ENCODE measurements at places on chromosomes 12 and 14.

DNA sequence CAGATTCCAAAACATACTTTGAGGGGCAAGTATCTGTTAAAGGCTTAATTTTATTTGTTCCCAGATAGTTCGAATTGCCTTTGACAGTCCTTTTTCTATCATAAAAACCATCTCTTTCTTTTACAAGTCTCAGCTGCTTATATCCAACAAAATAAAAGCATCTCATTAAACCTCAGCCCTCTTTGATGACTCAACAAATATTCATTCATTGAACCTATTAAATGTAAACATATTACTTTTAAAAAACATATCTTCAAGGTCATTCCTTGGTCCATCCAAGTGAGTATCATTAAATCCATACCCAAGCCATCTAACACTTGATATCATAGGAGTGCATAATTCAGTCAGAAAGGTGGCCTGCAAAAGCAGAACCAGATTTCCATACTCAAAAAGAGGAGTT is 154.6 kb upstream of the BCL2L14 start:
- no peak overlapping the region for H3K27ac ChIP-seq
- no peaks in the 10 kb centered on the region for H3K4me1 ChIP-seq
- no peaks in the 10 kb centered on the region for H3K36me3 ChIP-seq

- peaks cover 17% of the 10 kb centered on the region for H3K27me3 ChIP-seq
- no peaks in the 10 kb centered on the region for H3K4me1 ChIP-seq
- H3K4me3 ChIP-seq = no peak overlapping the region
- no peak overlapping the region for H3K27ac ChIP-seq
- DNase-seq = no peak
- no peaks in the 10 kb centered on the region for H3K36me3 ChIP-seq
Measured at GRCh38 chr14:97022741-97023140, 225.6 kb downstream of the VRK1 start.

DNA sequence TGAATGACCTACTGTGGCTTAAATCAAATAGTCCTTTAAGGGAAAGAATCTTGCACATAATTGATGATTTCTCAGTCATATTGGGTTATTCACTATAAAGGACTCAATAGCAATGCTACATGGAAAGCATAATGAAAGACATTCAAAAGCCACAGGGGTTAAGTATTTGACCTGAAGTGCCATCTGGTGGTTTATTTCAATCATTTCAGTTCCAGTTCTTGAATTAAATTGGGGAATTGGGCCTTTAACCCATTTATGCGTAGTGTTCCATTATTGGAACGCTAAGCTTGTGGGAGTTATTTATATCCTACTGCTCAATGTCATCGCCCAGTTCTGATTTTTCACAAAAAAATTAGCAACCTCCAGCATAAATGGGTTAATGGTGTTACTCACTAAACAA is 41.3 kb upstream of the C12orf71 start:
- H3K36me3 ChIP-seq = no peaks in the 10 kb centered on the region
- H3K27ac ChIP-seq = no peak overlapping the region
- H3K4me1 ChIP-seq = no peaks in the 10 kb centered on the region
- DNase-seq = no peak

DNA sequence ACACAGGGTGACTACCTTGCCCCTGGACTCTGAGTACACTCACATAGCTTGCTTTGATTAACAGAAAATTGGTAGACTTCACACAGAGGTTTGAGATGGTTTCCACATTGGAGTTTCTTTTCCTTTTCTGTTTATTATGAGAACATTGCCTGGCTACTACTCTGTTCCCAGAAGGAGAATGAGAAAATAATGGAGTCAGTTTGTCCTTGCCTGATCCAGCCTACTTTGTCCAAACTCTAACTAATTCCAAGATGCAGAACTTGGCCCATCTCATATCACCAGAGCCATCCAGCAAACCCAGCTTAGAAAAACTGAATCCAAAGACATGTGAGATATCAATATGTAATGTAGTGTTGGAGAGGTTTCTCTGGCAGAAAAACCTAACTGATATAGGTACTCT is 20.4 kb downstream of the TAS2R50 start:
- no peaks in the 10 kb centered on the region for H3K4me1 ChIP-seq
- no peak for DNase-seq
- no peak overlapping the region for H3K27ac ChIP-seq
- H3K4me3 ChIP-seq = no peak overlapping the region

GRCh38 chr12:49824895-49825294 is 3.3 kb downstream of the NCKAP5L start:
- H3K27me3 ChIP-seq = no peaks in the 10 kb centered on the region
- no peak overlapping the region for H3K4me3 ChIP-seq
- H3K27ac ChIP-seq = peak overlapping the region; percentile 8
- peaks cover 23% of the 10 kb centered on the region for H3K4me1 ChIP-seq
- no peak for DNase-seq
- H3K36me3 ChIP-seq = no peaks in the 10 kb centered on the region

- H3K27ac ChIP-seq = peak overlapping the region; percentile 69
Measured at GRCh38 chr12:132430838-132431774, 58.8 kb upstream of the FBRSL1 start.

DNA sequence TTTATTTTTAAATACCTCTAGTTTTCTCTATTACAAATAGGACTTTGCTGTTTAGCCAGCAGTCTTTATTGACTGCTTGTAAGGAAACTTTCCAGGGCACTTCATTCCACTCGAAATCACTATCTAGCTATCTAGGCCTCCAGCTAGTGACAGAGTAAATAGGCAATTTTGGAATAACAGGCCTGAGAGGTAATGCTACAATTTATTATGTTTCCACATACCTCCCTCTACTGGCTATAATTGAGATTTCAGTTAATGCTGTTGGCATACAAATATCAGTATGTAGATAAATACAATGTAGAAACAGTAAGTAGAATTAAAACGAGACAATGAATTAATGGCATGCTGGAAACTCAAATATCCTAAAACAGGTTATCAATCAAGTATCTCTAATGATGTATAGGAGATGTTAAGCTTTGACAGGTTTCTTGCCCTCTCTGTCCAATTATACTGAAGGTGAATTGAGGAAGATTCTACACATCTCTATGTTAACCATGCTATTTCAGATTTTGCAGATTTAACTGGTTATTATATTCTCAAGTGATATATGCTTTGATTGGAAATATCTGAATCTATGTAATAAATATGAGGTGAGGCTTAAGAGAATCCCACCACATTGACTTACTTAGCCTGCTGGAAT is 7.2 kb downstream of the DTD2 start:
- H3K36me3 ChIP-seq = no peaks in the 10 kb centered on the region
- H3K4me1 ChIP-seq = no peaks in the 10 kb centered on the region

GRCh38 chr12:58537278-58537677 is 383.0 kb downstream of the LRIG3 start:
- no peaks in the 10 kb centered on the region for H3K27me3 ChIP-seq
- H3K27ac ChIP-seq = peak overlapping the region; percentile 23
- H3K36me3 ChIP-seq = no peaks in the 10 kb centered on the region
- no peak for DNase-seq
- peaks cover 12% of the 10 kb centered on the region for H3K4me1 ChIP-seq
- no peak overlapping the region for H3K4me3 ChIP-seq

Measured in hepatocyte (in vitro differentiated cells).